RKO (cell line): ENCODE measurements at places on chromosomes 13 and 19.
A peak's percentile ranks its signal among the peaks of the same experiment; 100 is the strongest.

- DNase-seq, result no peak
Observed at GRCh38 chr19:23769691-23770468, 11.2 kb upstream of the ZNF681 start.

GRCh38 chr19:12792051-12792852 lies 966 bp downstream of the JUNB start:
- DNase-seq, result peak; percentile 87

DNA sequence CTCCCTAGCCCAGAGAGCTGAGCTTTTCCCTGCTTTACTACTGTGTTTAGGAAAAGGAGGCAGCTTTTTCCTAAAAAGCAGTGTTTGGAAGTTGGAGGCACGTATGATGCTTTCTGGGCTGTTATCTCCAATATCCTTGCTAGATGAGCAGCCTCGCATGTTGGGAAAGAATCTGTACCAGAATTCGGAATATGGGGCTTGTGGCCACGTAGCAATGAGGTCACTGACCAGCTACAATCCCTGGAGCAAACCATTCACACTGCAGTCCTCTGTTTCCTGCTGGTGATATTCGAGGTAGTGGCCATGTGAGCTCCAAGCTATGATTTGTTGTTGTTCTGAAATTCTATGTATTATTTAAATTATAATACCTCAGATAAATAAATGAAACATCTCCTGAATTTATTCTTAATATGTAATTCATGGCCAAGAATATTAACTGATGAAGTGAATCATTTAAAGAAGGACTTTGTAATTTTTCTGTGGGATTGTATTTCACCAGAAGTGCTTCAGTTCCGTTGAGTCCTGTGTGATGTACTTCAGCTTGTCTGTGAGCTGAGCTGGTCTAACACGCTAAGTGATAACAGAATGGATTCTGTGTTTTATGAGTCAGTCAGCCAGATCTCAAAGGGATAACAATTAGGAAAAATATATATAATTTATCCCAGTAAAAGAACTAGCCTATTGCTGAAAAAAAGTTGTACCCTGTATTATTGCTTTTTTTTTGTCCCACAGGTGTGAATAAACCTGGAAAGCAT lies 319.5 kb downstream of the SHISA2 start:
- DNase-seq, result peak; percentile 26

GRCh38 chr19:46133101-46133627 lies 8.7 kb upstream of the IGFL3 start:
- peak; percentile 83 for DNase-seq

DNA sequence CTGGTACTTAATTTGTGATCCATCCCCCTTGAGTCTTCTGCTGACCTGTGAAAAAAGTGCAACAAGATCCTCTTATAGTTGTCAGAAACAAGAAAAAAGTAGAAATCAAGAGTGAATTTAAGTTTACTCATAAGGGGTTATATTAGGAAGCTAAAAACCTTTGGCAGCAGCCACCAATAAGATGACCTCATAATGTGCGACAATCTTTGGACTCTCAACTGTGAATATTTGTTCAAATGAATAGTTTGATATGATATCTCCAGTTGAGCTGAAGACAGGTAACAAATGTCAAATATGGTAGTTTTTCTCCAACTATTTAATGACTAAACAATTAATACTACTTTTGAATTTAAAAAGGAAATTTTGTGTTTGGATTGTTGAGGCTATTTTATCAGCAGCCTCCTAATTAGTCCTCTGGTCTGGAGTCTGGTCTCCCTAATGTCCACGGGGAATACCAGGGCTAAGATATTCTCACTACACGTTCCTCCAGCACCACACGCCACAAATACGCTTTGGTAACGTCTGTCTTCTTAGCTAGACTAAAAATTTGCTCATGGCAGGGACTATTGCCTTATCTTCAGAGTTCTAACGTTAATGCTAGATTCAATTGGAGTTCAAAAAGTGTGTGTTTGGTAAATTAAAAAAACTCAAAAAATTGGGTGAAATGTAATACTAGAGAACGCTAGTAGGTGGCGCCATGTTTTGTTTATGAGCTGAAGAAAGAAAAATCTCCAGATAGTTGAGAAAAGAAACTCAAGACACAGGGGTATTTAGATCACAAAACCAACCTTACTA lies 51.0 kb upstream of the PDX1 start:
- DNase-seq, result peak; percentile 36

- no peak for DNase-seq
Observed at GRCh38 chr19:55459950-55460657, 1.3 kb downstream of the ISOC2 start.

DNA sequence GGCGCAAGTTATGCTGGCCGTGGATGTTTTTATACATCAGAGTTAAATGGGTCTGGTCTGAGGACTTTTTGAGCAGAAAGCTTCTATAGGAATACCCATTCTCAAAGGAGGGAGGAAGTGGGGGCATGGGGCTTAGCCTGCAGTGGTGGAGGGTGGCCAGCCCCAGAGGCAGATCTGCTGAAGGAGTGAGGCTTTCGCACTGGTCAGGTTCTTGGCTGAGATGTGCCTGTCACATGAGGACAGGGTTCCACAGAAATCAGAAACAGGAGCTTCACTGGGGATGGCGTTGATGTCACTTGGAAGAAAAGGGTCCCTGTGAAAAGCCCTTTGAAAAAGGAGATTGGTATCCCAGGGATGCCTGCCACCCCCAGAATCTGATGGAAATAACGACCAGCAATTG lies 100.7 kb upstream of the MCF2L start:
- no peak for DNase-seq

- no peak for DNase-seq
Observed at GRCh38 chr19:31269425-31270127, 79.7 kb downstream of the TSHZ3 start.

DNA sequence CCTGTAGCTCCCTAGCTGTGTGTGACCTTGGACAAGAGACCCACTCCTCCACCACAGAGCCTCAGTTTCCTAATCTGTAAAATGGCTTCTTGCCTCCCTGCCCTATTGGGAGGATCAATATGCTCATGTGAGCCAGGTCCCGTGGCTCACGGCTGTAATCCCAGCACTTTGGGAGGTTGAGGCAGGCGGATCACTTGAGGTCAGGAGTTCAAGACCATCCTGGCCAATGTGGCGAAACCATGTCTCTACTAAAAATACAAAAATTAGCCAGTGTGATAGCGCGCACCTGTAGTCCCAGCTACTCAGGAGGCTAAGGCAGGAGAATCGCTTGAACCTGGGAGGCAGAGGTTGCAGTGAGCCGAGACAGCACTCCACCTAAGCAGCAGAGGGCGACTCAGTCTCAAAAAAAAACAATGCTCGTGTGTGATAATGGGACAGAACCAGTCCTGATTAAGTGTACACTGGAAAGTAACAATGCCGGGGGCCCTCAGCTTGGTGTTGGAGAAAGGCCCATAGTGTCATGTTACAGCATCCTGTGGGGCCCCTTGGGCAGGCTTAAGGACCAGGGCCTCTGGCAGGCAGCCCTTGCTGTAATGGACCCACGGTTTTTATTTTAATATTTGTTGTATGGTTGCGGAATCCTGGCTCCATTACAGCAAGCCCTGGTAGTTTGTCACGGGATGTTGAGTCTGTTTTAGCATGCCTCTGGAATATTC lies 6.8 kb downstream of the RPS11 start:
- peak; percentile 73 for DNase-seq

GRCh38 chr19:5480427-5480836 lies 25.2 kb downstream of the ZNRF4 start:
- DNase-seq, result peak; percentile 22

GRCh38 chr13:19810996-19811881 lies 28.5 kb upstream of the PSPC1 start:
- DNase-seq, result no peak

- DNase-seq, result no peak
Observed at GRCh38 chr19:17910791-17911360, 21.9 kb upstream of the CCDC124 start.

- DNase-seq, result no peak
Observed at GRCh38 chr13:57858376-57858775, 226.8 kb downstream of the PCDH17 start.

- no peak for DNase-seq
Observed at GRCh38 chr13:93476175-93476574, 249.6 kb downstream of the GPC6 start.

DNA sequence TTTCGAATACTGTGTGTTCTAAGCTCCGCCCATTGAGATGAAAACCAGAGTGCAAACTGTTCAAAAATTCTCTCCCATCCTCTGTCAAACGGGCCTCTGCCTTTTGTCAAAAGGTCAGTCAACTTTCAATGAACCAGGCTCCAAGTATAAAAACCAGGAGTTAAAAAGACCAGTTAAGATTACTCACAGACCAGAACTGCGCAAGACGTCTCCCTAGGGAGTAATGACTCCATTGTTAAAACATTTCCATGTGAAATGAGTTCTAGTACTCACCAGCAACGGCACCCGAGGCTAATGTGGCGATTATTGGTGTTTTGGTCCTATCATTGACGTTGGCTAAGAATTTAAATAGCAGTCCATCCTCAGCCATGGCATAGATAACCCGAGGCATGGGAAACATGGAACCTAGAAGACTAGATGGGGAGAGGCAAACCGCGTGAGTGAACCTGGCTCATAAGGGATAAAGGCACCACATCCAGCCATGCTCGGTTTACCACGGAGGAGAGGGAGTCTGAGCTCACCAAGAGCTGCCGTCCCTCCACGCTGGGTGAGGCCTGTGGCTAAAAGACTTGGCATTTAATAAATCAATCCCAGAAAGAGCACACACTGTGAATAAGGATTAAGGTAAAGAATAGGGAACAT lies 73.3 kb downstream of the SLC7A1 start:
- DNase-seq, result no peak

- peak; percentile 12 for DNase-seq
Observed at GRCh38 chr19:31166206-31166605, 183.0 kb downstream of the TSHZ3 start.

DNA sequence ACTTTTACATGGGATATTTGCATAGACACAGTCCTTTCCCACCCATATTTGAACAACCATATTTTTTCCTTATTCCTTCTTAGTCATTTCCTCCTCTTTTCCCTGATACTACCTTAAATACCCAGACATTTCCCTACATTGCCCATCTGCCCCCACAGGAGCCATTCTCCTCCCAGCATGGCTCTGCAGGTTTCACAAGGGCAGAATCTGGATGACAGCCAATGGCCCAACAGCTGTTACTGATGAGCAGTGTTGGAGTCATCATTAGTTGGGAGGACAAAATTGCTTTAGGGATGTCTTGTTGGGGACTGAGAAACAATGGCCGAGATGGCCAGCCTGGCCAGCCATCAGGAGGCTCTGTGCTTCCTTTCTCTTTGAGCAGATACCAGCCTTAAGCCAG lies 209.5 kb downstream of the KLF5 start:
- DNase-seq, result peak; percentile 20
